Liver (tissue), 10 donors: ENCODE measurements at places on chromosomes 7 and 10.

- no peak overlapping the region for H3K27ac ChIP-seq
- H3K27me3 ChIP-seq = peaks cover 45% of the 10 kb centered on the region
- H3K4me3 ChIP-seq = no peak overlapping the region
- H3K4me1 ChIP-seq = peaks cover 3% of the 10 kb centered on the region
These were observed 5.8 kb downstream of the UNCX start for GRCh38 chr7:1238450-1238882.

GRCh38 chr10:98623176-98623575 is 176.4 kb upstream of the HPS1 start:
- DNase-seq = no peak
- no peak overlapping the region for H3K4me3 ChIP-seq
- no peaks in the 10 kb centered on the region for H3K36me3 ChIP-seq
- H3K27ac ChIP-seq = no peak overlapping the region

GRCh38 chr10:74900297-74900696 is 73.9 kb downstream of the KAT6B start:
- no peaks in the 10 kb centered on the region for H3K27me3 ChIP-seq
- H3K4me3 ChIP-seq = no peak overlapping the region
- H3K4me1 ChIP-seq = no peaks in the 10 kb centered on the region

DNA sequence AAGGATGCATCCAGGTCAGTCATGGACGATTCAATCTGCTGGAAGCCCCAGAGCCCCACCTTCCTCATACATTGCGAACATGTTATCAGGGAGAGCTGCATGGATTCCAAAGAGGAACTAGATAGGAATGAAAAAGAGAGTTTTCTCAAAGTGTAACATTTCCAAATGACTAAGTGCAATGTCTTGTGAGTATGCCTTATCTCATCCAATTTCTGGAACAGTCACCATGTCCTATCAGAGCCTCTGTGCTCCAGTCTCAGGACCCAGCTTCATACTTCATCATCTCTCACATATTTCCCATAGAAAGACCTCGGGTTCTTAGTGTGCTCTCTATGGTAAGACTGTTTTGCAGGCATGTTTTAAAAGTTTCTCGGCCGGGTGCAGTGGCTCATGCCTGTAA is 26.8 kb downstream of the ZC3HC1 start:
- H3K4me3 ChIP-seq = no peak overlapping the region
- no peak overlapping the region for H3K27ac ChIP-seq
- H3K36me3 ChIP-seq = peaks cover 41% of the 10 kb centered on the region
- H3K4me1 ChIP-seq = no peaks in the 10 kb centered on the region
- DNase-seq = no peak

DNA sequence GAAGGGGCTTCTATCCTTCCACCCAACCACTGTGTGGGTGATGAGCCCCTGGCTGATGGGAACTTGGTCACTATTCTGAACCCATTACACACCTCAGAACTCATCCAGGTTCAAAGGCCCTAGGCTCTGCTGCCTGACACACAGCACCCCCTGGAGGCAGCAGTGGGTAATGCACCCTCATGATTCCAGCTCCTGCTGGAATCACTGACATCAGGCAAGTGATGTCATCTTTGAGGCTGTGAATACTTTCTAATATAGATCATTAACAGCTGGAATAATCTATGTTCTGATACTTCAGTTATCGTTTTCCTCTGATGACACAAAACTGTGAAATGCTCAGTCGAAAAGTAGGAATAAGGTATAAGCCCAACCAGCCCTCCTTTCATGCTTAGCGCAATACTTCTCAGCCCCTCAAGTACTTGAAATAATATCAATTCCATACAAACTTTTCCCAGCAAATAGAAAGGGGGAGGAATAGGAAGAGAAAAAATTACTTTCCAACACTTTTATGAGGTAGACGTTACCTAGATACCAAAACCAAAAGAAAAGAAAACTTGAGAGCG is 7.5 kb upstream of the RBP3 start:
- no peaks in the 10 kb centered on the region for H3K4me1 ChIP-seq
- peak; percentile 79 for DNase-seq
- H3K4me3 ChIP-seq = no peak overlapping the region

DNA sequence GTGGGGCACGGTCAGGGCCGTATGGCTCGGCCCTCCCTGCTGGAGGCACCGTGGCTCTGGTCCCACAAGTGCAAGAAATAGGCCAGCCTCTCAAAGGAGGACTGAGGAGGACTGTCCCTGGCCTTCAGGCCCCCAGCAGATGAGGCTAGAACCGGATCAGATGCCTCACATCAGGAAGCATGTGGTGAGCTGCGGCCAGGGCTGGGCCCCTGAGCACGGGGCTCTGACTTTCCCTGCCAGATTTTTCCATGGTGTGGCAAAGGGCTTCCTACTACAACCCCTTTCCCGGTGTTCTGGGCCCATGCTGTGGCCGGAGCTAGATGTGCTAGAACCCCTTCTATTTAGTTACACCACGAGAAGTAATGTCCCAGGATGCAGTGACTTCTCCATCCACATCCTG is 100.4 kb downstream of the TCERG1L start:
- H3K27me3 ChIP-seq = no peaks in the 10 kb centered on the region
- H3K36me3 ChIP-seq = no peaks in the 10 kb centered on the region
- H3K27ac ChIP-seq = no peak overlapping the region
- H3K4me1 ChIP-seq = no peaks in the 10 kb centered on the region
- DNase-seq = no peak

GRCh38 chr10:110076559-110077318 is 69.0 kb downstream of the ADD3 start:
- H3K36me3 ChIP-seq = no peaks in the 10 kb centered on the region
- H3K4me1 ChIP-seq = peaks cover 3% of the 10 kb centered on the region

- H3K4me1 ChIP-seq = peaks cover 2% of the 10 kb centered on the region
- H3K27me3 ChIP-seq = no peaks in the 10 kb centered on the region
- no peak for DNase-seq
- no peak overlapping the region for H3K27ac ChIP-seq
- no peak overlapping the region for H3K4me3 ChIP-seq
These were observed 73.0 kb upstream of the SFMBT2 start for GRCh38 chr10:7483848-7484247.

GRCh38 chr10:110446954-110447608 is 50.6 kb upstream of the DUSP5 start:
- peak; percentile 25 for DNase-seq
- H3K36me3 ChIP-seq = no peaks in the 10 kb centered on the region
- no peaks in the 10 kb centered on the region for H3K4me1 ChIP-seq
- no peak overlapping the region for H3K4me3 ChIP-seq
- no peaks in the 10 kb centered on the region for H3K27me3 ChIP-seq
